ENCODE measurements at places on chromosomes 2 and 18.

DNA sequence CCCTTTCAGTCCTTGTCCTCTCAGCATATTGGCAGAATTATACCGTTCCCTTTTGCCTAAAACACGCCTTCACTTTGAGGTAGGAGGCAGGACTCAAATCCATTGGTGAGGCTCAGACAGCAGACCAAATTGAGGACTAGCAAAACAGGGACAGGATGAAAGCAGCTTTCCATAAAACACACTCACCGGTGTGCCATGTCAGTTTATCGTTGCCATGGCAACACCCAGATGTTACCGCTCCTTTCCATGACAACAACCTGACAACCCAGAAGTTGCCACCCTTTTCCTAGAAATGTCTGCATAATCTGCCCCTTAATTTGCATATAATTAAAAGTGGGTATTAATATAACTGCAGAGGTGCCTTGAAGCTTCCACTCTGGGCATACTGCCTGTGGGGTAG lies 730.4 kb downstream of the METTL4 start:
- no peak for DNase-seq

DNA sequence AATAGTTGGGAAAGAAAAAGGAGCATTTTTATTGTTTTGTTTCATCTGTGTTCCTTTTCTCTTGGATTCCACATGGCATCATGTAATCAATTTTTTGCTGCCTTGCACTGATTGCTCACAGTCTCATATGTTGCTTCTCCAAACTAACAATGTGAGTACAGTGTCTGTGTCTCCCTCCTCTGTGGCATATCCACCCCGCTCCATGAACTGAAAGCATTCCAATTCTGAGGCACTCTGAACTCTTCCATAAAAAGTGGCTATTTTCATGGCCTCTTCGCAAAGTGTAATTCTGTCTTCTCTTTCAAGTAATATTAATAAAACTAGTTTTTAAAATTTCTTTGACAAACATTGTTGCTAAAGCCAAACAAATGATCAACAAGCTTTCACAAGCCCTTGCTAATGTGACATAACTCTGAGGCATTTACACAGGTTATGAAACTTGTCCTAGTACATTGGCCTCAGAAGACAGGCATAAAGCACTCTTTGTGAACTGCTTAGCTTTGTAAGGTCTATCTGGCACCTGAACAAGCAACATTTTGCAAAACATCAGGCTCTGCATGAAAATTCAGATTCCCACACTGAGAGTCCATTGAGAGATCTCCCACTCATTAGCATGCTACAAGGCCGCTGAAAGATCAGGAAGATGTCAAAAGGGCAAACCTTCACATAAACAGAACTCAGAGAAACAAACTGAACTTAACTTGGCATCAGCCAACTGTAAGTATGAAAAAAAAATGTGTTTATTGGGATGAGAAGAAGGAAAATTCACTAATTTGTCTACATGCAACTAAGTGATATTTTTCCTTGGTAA lies 33.0 kb downstream of the GPR75 start:
- DNase-seq: no peak

DNA sequence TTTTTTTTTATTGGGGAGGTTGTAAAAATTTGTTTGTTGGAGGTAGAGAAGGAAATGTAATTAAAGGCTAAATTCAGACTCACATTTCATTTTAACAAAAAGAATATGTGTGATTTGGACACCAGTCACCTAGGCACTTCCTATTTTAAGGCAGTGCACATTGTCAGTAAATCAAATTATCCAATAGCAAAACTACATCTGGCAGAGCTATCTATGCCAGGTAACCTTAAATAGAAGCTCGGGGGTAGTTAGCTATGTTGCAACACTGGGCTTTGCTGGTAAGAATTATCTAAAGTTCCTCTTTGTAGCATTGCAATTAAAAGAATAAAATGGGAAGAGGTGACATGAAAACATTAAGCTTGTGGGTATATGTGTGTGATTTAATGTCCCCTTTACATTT lies 1064.4 kb upstream of the ZEB2 start:
- DNase-seq: no peak

GRCh38 chr2:56244911-56245530 lies 61.2 kb downstream of the CCDC85A start:
- no peak for DNase-seq

GRCh38 chr2:2828774-2829368 lies 497.8 kb upstream of the MYT1L start:
- no peak for DNase-seq

DNA sequence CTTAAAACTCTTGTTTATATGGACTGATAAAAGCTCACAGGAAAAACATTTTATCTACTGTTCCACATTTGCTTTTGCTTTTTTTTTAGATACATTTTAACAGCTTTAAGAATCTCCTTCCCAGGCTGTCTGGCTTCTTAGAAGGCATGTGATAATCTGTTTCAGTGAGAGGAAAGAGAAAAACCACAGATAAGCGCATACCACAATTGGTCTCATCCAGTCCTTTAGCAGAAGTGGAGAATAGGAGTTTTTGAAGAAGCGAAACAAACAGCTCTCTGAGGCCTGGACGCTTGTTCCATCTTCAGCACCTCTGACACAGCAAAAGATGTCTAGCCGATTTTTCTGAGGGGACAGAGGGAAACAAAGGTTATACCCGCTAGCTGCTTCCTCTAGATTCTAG lies 37.6 kb downstream of the RMC1 start:
- no peak for DNase-seq

- no peak for DNase-seq
Measured at GRCh38 chr2:179812501-179812900, 48.9 kb downstream of the ZNF385B start.

GRCh38 chr18:12038082-12038638 lies 55.5 kb upstream of the ANKRD62 start:
- no peak for DNase-seq

- DNase-seq: peak; percentile 11
Measured at GRCh38 chr18:46481048-46481846, 175.8 kb downstream of the LOXHD1 start.

GRCh38 chr2:164061129-164061746 lies 325.4 kb upstream of the FIGN start:
- DNase-seq: no peak

GRCh38 chr2:239768907-239769553 lies 256.1 kb downstream of the NDUFA10 start:
- no peak for DNase-seq

GRCh38 chr2:216023055-216023648 lies 9.8 kb upstream of the MREG start:
- DNase-seq: no peak

DNA sequence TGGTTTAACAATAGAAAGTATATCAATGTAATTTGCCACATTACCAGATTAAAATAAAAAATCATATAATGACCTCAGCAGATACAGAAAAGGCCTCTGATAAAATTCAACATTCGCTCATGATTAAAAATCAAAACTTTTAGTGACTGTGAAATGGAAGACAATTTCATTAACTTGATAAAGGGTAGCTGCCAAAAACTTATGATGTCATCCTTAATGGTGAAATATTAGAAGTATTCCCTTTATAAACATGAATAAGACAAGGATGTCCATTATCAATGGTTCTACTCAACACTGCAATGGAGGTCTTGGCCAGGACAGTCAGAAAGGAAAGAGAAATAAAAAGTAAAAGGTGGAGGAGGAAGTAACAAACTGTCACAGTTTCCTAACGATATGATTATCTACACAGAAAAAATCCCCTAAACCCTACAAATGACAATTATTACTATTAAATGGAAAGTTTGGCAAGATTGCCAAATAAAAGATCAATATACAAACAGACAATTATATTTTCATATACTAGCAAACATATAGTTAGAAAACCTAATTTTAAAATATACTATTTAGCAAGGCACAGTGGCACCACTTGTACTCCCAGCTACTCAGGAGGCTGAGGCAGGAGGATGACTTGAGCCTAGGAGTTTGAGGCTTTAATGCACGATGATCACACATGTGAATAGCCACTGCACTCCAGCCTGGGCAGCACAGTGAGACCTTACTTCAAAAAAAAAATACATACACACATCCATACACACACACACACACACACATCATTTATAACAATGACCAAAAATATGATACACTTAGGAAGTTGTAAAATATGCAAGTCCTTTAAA lies 12.8 kb downstream of the METTL8 start:
- no peak for DNase-seq

DNA sequence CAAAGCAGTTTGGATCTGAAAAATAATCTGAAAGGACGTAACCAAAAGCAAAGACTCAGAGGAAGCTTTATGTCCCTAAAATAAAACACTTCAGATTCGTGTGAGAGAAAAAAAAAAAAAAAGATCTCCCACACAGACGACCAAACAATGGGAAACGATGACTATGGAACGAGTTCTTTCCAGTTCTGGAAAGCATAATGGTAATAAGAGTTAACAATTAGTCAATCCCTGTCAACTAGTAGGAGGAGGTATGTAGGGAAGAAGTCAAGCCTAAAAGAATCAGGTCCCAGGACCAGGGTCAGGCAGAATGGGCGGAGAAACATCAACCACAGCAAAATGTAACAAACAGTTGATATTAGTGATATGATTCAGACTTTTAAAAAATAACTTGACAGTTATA lies 170.3 kb upstream of the SETBP1 start:
- no peak for DNase-seq

DNA sequence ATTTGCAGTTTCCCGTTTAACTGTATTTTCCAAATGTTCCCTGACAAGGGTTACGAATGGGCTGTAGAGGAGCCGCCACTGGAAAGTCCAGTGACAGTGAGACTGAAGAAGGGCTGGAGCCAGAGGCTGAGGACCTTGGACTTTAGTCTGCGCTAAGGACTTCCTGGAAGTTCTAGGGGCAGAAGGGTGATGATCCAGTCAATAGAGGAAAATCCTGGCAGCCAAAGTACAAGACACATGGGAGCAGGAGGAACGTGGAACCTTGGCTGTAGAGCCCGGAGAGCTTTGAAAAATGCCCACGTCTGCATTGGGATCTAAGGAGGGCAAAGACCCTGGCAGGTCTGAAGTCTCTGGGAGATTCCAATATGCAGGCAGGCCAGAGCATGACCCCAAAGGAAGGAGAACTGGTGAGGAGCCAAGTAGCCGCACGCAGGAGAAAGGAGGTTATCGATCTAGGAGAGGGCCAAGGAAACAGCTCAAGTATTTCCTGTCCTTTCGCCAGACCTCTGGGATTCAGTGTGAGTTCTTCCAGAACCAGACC lies 28.5 kb downstream of the MBP start:
- DNase-seq: no peak

DNA sequence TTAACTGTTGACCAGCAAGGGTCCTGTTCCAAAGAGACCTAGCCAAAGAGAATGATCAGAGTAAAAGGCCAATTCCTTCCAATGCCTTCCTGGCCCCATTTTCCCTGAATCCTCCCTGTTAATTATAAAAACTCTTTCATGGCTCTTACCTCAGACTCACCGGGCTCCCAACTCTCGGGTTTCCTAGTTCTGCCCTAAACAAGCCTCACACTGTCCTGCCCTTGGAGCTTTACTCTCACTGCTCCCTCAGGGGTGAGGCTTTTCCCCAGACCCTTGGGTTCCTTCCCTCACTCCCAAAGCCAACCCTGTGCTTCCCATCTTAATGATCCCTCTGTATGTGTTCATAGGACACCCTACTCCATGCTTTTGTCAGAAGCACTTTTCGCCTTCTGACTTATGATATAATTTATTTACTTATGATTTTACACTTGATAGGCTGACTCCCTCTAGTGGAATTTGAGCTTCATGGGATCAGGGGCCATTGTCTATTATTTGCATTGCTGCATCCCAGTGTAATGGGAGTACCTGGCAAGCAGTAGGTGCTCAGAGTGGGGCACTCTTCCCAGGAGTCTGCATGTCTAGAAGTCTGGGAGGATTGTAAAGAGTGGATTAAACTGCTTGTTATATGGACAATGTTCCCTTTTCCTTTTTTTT lies 29.9 kb upstream of the ZNG1B start:
- no peak for DNase-seq

DNA sequence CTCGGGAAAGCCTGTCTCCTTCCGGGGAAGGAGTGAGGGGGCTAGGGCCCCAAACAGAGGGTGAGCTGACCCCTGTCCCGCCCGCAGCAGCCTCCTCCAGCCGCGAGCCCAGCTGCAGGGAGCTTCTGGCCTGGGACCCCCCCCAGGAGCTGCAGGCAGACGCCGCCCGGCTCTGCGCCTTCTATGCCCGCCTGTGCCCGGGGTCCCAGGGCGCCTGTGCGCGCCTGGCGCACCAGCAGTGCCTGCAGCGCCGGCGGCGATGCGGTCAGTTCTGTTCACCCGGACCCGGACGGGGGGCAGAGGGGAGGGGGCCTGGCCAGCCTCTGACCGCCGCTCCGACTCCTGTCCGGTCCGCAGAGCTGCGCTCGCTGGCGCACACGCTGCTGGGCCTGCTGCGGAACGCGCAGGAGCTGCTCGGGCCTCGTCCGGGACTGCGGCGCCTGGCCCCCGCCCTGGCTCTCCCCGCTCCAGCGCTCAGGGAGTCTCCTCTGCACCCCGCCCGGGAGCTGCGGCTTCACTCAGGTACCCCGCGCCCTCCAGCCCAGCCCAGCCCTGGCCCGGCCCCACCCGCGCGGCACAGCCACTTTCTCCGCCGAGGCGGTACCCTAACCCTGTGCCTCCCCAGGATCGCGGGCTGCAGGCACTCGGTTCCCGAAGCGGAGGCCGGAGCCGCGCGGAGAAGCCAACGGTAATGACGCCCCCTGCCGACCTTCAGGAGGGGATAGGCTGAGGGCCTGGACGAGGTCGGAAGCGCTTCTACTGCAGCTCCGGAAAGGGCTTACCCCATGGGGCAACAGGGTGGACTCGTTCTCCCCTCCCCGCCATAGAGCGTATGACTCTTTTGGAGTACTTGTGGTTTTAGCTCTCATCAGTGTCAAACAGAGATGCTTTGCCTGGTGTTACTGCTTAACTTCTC lies 2.0 kb upstream of the CHRND start:
- no peak for DNase-seq

DNA sequence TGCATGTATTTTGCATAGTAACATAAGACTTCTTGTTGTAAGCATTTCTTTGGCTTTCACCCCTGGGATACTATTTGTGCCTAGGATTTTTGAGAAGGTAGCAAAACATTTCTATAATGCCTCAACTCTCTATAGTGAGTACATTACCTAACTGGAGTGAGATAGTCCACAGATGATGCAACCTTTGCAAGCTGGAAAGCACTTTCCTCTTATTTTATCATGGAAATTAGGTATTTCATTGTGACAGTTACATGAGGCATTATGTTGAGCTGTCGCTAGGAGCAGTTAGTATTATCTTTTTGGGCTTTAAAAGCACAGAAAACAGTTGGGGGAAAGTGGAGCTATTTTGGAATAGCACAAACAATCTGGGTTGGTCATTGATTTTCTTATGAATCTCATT lies 786.2 kb downstream of the DCC start:
- no peak for DNase-seq

DNA sequence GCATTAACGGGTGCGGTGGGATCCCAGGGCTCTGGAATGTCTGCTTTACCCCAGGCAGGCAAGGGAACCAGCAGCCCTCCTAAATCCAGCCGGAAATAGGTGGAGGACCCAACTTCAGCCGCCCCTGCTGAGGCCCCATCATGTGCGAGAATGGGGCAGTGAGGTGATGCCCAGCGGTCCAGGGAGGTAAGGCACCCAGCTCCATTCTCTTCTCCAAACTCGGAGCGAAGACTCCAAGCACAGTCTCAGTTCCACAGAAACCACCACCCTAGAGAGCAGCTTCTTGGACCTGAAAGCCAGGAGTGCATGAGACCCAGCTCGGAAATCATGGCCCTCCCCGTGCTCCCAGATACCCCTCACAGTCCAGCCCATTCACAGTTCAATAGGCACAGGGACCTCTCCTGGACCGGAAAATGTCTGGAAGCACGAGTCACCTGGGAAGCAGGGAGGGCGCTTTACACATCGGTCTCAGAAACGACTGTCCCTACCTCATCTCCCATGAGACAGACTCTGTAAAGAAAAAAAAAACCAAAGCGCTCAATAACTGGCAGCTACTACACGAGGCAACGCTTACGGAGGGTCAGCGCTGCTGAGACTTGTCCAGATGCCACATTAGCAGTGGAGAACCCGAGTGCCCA lies 2.0 kb downstream of the SDC1 start:
- no peak for DNase-seq

Data from stimulated activated CD8-positive, alpha-beta memory T cell treated with anti-CD3 and anti-CD28 coated beads, Interleukin-2, amount 100 ng/mL, for 1 hour (primary cell).